HuH-7 (cell line): ENCODE measurements at places on chromosomes 1 and 21.
A peak's percentile ranks its signal among the peaks of the same experiment; 100 is the strongest.

DNA sequence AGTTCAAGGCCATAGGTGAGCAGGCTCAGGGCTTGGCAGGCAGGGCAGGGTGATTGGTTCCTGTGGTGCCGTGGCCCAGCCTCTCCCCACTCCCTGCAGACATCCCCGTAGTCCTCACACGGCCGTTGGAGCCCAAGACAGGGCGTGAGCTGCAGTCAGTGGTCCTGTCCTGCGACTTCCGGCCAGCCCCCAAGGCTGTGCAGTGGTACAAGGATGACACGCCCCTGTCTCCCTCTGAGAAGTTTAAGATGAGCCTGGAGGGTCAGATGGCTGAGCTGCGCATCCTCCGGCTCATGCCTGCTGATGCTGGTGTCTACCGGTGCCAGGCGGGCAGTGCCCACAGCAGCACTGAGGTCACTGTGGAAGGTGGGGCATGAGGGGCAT, 71.9 kb downstream of the OBSCN start:
- no peak for DNase-seq

GRCh38 chr1:63617450-63617849, 24.2 kb downstream of the PGM1 start:
- DNase-seq = no peak

DNA sequence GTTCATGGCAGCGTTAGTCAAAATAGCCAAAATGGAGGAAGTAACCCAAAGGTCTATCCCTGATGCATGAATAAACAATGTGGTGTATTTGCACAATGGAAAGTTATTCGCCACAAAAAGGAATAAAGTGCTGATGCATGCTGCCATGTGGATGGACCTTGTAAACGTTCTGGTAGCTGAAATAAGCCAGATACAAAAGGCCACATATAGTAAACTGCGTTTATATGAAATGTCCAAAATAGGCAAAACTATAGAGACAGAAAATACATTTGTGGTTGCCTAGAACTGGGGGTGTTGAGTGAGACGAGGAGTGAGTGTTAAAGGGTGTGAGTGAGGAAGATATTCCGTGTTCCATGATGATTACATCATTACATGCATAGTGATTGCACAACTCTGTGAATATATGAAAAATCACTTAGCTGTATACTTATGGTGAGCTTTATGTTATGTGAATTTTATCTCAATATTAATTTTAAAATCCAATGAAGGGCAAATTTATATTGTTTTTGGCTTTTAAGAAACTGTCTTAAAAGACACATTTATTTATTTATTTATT, 321.3 kb downstream of the KIF26B start:
- no peak for DNase-seq

GRCh38 chr1:175015243-175015642, 8.0 kb downstream of the MRPS14 start:
- DNase-seq = no peak

DNA sequence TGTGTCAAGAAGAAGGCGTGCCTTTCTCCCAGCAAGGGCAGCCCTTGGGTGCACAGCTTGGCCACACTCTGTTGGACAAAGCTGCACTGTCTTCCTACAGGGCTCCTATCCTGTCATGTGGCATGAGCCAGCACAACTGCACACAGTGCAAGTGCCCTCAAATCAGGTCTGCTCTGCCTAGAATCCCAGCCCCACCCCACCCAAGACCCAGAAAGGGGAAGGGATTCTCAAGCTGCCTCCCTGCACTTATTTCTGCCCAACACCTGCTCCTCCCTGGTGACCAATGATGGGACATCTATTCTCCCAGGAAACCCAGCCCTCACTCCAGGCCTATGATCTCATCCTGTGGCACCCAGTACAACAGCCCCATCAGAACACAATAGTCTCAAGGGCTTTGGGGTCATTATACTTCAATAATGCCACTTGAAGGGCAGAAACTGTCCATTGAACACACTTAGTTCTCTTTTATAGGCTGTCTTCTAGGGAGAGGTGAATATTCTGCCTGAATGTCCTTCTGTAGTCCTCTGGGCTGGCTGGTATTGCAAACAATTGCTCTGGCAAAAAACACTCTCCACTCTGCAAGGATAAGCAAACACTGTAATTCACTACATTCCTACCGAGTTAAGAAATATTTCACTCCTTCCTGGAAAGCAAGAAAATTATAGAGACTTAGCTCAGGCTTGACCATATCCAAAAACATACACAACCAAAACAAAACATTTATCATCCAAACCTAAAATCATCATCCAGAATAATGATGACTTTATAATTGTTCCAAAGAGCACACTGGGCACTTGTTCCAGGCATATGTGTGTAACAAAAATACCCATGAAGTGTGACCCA, 43.1 kb upstream of the IGSF3 start:
- DNase-seq = no peak

DNA sequence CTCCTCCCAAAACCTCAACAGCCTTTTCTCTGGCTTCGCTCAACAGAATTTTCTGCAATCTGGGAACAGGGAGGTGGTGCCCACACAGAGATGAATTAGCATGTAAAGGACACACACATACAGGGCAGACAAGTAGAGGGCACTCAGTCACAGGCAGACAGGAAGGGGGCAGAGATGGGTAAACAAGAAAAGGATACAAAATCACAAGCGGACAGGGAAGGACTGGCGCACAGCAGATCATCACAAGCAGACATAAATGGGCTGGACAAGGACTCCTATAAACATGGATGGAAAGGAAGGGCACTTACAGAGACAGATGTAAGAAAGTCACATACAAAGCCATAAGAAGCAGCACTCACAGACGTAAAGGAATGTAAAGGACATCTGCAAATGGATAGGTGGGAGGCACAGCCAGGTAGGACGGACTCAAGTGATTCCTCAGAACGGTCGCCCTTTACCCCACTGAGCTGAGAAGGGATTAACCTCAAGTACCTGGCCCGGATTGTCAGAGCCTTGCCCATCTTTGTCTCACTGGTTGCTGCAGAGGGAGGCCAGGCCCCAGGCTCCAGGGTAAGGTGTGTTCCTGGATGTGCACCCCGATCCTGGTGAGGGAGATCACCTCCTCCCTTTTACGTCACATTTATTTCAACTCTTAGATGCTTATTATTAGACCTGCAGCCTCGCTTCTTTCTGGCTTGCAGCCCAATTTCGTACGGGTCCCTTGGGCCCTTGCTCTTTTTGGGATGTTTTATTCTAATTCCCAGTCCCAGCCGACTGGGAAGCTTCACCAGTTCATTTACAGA, 836 bp upstream of the PRCC start:
- no peak for DNase-seq

GRCh38 chr21:38805328-38806152, at the start of gene ETS2:
ETS2 (plus strand) TSS chr21:38805929; CDS start chr21:38810035, 4,106 bp downstream.
- peak; percentile 81 for DNase-seq

DNA sequence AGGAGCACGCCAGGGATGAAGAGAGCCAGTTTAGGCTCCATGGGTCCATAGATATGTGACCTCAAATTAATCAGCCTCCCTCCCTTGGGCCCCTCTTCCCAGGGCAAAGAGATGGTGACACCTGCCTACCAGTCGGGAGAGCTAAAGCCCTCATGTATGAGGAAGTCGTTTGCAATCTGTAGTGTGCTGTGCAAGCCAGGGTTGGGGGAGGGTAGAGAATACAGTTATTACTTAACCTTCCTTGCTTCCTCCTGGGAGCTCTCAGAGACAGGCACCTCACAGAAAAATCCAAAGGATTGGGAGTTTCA, 4.0 kb downstream of the PGLYRP4 start:
- no peak for DNase-seq

DNA sequence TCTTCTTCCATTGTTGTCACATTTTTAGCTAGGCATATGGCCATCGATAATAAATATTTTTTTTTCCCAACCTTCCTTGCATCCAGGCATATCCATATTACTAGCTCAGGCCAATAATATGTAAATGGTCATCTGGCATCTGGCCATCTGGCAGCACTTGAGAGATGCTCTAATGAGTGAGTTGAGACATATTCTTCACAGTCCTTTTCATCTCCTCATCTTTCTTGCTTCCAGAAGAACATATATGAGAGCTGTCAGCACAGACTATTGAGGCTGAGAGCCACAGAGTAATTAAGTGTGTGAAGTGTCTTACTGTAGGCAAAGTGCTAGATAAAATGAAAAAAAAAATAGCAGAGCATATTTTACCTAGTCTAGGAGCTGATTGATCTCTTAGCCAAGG, 628.4 kb upstream of the TMPRSS15 start:
- DNase-seq = no peak

GRCh38 chr1:182817802-182818201, 21.3 kb upstream of the DHX9 start:
- DNase-seq = no peak

DNA sequence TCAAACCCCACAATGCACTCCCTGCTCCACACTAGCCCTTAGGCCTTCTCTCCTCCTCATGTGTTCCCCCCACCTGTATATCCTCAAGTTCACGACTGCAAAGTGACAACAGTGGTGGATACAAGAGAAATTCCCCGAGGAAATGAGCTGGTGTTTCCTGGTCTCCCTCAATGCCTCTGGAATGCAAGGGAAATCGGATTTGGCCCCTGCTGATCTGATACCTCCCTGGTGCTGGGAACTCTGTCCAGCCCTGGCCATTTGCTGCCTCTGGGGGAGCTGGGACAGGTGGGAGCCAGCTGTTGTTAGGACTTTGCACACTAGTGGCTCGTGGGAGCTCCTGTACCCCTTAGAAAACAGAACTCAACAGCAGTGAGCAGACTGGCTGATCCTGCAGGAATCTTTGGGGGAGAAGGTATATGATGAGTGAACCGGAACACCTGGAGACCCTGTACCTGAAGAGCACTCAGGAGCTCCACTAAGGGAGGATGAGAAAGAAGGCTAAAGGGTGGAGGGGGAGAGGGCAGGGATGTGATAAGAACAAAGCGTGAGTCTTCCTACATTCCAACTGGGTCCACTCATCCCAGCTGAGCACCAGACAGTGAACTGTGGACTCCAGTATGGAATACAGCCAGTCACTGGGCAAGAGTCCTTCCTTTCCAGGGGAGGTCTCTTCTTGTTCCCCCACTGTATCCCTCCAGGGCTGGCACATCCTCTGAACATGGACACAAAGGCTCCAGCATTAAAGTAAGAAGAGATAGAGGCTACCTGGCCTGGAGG, 69.3 kb downstream of the PLXNA2 start:
- DNase-seq = no peak

- no peak for DNase-seq
These were observed 40.4 kb upstream of the GRHL3 start for GRCh38 chr1:24278726-24279125.

DNA sequence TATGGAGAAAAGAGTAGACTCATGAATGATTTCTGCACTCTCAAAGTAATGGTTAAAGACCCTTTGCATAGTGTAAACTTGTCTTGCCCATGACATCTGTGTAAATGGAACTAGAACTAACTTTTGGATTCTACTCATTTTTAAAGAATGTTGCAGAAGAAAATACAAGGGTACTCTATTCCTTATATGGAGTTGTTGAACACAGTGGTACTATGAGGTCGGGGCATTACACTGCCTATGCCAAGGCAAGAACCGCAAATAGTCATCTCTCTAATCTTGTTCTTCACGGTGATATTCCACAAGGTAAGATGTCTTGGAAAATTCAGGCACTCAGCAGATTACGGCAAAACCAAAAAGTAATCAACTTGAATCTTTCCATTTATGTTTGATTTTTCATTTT, 19.8 kb downstream of the CCT8 start:
- DNase-seq = no peak

DNA sequence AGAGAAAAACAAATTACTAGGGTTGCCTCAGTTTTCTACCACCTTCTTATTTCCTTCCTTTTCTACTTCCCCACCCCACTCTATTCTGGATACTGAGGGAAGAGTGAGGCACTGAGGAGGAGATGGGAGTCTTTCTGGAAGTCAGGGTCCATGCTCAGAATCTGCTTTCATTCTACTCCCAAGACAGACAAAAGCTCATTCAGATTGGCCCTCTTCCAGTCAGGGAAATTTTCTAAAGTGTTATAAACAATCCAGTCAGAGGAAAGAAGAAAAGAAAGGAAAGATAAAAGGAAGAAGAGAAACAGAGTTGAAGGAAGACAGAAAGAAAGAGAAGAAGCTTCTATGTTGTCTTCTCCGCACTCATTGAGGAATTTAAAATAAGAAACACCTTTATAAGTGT, 228.6 kb downstream of the COP1 start:
- no peak for DNase-seq

- no peak for DNase-seq
These were observed at the start of gene CSMD2 for GRCh38 chr1:34164771-34165391. CSMD2 (minus strand) TSS chr1:34165230; CDS start chr1:34165097, 133 bp downstream.

DNA sequence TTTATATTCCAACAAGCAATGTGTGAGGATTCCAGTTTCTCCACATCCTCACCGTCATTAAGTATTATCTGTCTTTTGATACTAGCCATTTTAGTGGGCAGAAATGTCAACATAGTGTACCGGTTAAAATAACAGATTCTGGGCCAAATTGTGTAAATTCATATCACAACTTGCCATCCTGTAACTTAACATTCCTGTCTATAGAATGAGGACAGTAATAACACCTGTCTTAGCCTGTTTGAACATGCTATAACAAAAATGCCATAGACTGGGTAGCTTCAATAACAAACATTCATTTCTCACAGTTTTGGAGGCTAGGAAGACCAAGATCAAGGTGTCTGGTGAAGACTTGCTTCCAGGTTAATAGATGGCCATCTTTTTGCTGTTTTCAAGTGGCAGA, 491.1 kb downstream of the PTBP2 start:
- no peak for DNase-seq
